ENCODE measurements at places on chromosomes 12 and 14.

- DNase-seq, result no peak
These were observed 59.1 kb downstream of the ISCA2 start for GRCh38 chr14:74552623-74553022.

GRCh38 chr12:68405343-68405781 lies 73.2 kb upstream of the MDM1 start:
- DNase-seq, result no peak

GRCh38 chr14:85024931-85025330 lies 505.0 kb upstream of the FLRT2 start:
- DNase-seq, result no peak

GRCh38 chr12:32016680-32017482 lies 57.7 kb downstream of the RESF1 start:
- DNase-seq, result no peak

- no peak for DNase-seq
These were observed 28.8 kb downstream of the RAD52 start for GRCh38 chr12:920676-921075.

DNA sequence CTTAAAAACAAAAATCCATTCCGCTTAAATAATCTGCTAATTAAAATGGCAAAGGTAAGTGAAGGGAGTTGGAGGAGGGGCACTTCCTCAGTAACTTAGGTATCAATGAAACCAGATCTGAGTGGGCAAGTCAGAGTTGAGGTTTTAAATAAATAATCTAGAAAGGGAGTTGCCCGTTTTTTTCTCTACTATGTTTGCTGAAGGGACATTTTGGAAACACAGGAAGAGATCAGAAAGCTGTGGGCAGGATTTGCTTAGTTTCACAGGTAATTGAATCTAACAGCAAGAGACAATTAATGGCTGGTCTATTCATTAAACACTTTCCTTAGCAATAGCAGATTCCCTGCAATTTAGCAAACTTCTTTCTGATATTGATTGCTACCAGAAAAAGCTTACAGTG lies 186.0 kb upstream of the ABCD2 start:
- no peak for DNase-seq

DNA sequence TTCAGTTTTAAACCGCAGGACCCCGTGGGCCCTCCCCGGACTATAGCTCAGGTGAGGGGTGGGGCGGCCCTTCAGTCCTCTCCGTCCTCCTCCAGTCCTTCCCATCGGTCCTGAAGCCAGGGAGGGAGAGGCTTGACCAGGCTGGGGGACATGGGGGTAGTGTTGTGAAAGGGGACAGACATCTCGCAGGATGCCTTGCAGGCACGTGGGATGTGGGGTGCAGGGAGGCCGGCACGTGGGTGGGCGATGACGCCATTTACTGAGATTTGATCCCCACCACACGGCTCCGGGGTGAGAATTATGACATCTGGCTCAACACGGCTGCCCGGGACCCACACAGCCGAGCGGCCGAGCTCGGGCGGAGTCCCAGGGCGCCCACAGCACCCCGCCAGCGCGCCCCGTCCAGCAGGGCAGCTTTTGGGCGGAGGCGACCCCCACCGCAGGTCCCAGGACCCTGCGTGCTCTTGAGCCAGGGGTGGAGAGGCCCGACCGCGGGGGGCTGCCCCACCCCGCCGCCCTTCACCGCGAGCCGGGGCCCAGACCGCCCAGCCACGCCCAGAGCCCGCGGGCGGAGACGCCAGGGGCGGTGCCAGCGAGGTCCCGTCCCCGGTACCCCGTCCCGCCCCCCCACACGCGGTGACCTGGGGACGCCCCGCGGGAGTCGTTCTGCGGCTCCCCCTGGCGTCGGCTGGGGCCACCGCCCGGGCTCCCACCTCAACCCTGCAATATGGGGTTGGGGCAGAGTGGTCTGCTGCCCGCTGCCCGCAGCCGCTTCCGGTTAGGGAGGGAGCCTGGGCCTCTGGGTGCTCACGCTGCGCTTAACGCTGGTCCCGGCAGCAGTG lies 3.3 kb upstream of the EXOC3L4 start:
- DNase-seq, result no peak

- DNase-seq, result no peak
These were observed 42.2 kb upstream of the TBX3 start for GRCh38 chr12:114726092-114726710.

DNA sequence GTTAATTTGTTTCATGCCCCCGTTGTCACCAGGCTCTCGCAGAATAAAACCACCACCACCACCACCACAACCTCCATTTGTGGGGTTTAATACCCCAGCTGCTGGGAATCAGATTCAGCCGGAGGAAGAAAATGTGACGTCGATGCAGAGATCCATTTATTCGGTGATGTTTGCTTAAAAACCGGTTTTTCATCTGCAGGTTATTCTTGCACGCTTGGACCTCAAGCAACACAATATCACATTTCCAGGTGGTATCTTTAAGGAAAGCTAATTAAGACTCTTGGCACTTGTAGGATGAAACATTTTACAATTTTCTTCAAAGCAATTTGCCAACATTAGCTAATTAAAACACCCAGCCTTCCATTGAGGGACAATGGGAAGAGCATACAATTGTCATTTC lies 39.8 kb downstream of the SPRING1 start:
- DNase-seq, result no peak

- no peak for DNase-seq
These were observed 74.8 kb upstream of the DICER1 start for GRCh38 chr14:95231966-95232633.

GRCh38 chr14:104149617-104150135 lies 11.3 kb downstream of the KIF26A start:
- DNase-seq, result no peak

- DNase-seq, result no peak
These were observed 101.5 kb downstream of the KICS2 start for GRCh38 chr12:64120568-64120967.

- no peak for DNase-seq
These were observed 7.6 kb upstream of the SLC38A2 start for GRCh38 chr12:46380022-46380796.

- DNase-seq, result no peak
These were observed 8.1 kb upstream of the CLMN start for GRCh38 chr14:95327558-95328374.

- no peak for DNase-seq
These were observed 18.8 kb downstream of the CAPS2 start for GRCh38 chr12:75311369-75311768.

DNA sequence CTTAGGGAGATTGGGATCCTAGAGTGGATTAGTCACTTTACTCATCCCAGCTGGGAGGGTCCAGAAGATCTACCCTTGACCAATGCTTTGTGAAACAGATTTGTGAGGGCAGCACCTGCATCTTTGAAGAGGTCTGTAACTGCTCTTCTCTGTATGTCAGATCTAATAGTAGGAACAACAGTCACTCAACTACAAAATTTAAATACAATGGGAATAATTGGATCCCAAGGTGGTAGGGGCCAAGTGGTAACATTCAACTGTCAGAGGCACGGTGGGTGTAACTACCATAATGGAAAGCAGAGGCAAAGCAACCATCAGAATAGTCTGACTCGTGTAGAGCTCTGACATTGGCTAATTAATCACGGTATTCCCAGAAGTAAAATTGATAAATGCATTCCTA lies 55.8 kb downstream of the ITPR2 start:
- DNase-seq, result no peak

- DNase-seq, result no peak
These were observed 1010.1 kb upstream of the FLRT2 start for GRCh38 chr14:84519836-84520235.

Data from HS-5 (cell line).